ENCODE measurements at places on chromosomes 4 and X. TPM values are rescaled to one million over a fixed set of nuclear protein-coding genes. Genes with fewer than 3 reads are reported as not detected.

DNA sequence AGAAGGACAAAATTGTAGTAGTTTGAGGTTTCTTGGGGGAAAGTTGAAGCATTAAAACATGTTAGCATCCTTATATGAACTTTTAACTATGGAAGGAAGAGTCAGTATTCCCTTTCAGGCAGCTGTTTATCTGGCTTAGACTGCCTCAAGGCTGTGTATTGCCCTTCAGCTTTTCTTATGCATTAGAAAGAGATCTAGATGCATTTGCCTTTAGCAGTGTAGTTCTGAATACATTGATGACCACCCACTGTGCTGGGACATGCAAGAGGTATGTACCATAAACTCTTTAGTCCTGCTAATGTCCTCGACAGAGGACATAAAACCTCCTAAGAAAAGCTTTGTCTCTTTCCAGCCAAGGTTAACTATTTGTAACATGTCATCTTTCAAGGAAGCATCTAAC, 2.9 kb downstream of the FAM200B start:
- DNase-seq = no peak

The GABRE gene
- polyA plus RNA-seq = 51.0 TPM

The USP9X gene
- polyA plus RNA-seq = 48.2 TPM

GRCh38 chrX:9291629-9292028, 173.2 kb upstream of the TBL1X start:
- DNase-seq = no peak

The WAS gene
- polyA plus RNA-seq = 2.7 TPM

GRCh38 chr4:168999809-169000208, 10.2 kb downstream of the CBR4 start:
- no peak for DNase-seq

- no peak for DNase-seq
Measured at GRCh38 chrX:1072637-1073377, 139.6 kb downstream of the CRLF2 start.

The RPGR gene
- polyA plus RNA-seq = 5.4 TPM

The SULT1E1 gene
- 23.6 TPM for polyA plus RNA-seq

DNA sequence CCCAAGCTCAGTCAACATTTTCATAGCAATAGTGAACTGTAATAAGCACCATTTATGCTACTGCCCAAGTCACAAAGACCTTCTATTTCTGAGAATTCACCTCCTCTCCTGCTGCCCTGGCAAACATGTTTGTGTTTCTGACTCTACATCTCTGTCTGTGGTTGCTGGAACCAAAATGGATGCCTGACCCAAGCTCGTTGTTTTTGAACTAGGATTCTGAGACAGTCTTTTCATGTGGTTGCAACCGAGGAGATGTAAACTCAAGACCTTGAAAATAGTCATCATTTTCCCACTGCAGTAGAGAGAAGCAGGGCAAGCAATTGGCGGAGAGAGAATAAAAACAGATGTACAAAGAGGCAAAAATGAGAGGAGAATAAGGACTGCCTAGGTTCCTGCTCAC, 160.2 kb downstream of the RAB28 start:
- no peak for DNase-seq

- no peak for DNase-seq
Measured at GRCh38 chr4:125387770-125388169, 73.0 kb downstream of the FAT4 start.

DNA sequence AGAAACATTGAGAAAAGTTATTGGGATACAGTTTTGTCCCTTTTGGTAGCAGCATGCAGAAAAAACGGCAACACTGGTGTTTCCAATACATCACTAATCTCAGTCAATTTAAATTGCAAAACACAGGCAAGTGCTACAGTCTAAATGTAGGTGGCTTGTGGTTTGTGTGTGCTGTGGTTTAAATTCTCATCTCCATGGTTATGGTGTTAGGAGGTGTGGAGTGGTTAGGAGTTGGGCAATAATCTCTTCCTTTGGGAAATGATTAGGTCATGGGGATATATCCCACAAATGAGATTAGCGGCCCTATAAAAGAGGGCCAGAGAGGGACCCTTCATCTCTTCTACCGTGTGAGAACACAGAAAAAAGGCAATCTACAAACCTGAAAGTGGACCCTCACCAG, 1344.3 kb downstream of the ADGRL3 start:
- no peak for DNase-seq

The FAT4 gene
- 14.2 TPM for polyA plus RNA-seq

DNA sequence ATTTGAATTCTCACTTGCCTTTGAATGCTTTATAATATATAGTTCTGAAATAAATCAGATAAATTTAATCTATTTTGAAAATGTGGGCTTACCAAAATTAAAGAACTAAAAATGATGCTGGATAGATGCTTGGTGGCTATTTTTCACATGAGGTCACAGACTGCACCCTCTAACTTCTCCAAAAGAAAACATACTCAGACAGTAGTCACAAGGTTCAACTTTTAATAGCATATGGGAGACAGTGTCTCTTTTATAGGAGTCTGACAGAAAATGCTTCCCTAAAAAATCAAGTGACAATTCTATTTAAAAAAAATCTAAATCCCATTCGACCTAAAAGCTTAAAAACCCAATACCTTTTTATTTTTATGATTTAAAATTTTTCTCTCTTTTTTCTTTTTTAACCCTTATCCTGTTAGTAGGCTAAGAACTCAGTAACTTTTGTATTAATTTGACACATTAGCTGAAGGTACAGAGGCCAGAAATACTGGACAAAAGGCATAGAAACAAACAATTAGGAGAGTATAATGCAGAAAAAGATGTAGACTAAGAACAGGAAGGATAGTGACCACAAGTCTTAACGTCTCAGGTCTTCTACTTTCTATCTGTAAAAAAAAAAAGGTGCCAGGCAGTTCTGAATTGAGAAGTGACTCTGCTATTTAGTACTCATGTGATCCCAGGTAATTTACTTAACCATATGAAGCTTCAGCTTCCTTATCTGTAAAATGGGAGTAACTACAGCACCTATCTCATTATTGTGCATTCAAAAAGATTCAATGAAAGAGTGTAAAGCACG, 7.6 kb downstream of the TIGD4 start:
- no peak for DNase-seq

- no peak for DNase-seq
Measured at GRCh38 chrX:23380581-23380980, 45.9 kb downstream of the PTCHD1 start.

DNA sequence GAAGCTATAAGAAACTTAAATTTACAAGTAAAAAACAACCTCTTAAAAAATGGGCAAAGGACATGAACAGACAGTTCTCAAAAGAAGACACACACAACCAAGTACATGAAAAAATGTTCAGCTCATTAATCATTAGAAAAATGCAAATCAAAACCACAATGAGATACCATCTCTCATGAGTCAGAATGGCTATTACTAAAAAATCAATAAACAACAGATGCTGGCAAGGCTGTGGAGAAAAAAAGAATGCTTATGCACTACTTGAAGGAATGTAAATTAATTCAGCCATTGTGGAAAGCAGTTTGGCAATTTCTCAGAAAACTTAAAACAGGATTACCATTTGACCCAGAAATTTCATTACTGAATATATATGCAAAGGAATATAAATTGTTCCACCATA, 666.3 kb upstream of the GRIA3 start:
- DNase-seq = no peak

- DNase-seq = no peak
Measured at GRCh38 chr4:41609851-41610250, 71.9 kb downstream of the LIMCH1 start.

The GRID2 gene
- polyA plus RNA-seq = 0.16 TPM

The SPANXA1 gene
- not detected for polyA plus RNA-seq

The ADH1B gene
- polyA plus RNA-seq = 10.4 TPM

- DNase-seq = no peak
Measured at GRCh38 chrX:50067435-50068284, 133.1 kb downstream of the AKAP4 start.

The FDCSP gene
- polyA plus RNA-seq = 1.5 TPM

The PIGA gene
- 5.4 TPM for polyA plus RNA-seq

- DNase-seq = peak; percentile 31
Measured at GRCh38 chr4:8050555-8051206, 107.9 kb downstream of the ABLIM2 start.

GRCh38 chr4:155696726-155697125, 30.1 kb downstream of the GUCY1A1 start:
- DNase-seq = no peak

GRCh38 chr4:25813448-25814106, 49.2 kb downstream of the SEL1L3 start:
- no peak for DNase-seq

DNA sequence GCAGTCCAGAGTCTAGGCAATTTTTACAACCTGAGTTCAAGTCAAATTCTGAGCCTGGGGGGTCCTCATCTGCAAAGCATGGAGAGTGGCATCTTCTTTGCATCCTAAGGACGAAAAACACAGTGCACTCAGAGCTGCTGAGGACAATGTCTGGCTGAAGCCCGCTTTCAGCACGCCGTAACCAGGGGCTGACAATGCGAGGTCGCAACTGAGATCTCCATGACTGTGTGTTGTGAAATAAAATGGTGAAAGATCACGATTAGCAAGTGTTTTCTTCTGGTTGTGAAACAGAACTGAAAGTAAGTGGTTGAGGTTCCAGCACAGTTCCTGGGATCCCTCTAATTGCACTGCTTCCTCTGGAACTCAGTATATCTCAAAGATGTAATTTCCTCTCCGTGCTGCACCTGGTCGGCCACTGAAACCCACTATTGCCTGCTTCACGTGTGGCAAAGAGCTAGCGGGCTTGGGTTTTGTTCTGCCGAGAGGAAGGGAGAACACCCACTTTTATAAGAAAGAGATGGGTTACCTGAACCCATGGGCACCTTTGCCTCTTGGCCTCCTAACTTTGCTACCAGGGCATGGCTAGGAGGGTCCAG, 7.7 kb upstream of the F11 start:
- no peak for DNase-seq

The MAGEE1 gene
- 2.6 TPM for polyA plus RNA-seq

- no peak for DNase-seq
Measured at GRCh38 chr4:173913496-173913895, 370.0 kb downstream of the FBXO8 start.

- no peak for DNase-seq
Measured at GRCh38 chr4:7367406-7367805, 67.3 kb downstream of the PSAPL1 start.
